Fibroblast of skin of abdomen (primary cell): ENCODE measurements at places on chromosomes 1 and 21.

GRCh38 chr1:197961449-197961848 is 44.3 kb downstream of the LHX9 start:
- no peak for DNase-seq

- no peak for DNase-seq
These were observed 156.8 kb downstream of the NTNG1 start for GRCh38 chr1:107297681-107298080.

- peak; percentile 63 for DNase-seq
These were observed 110.9 kb downstream of the TOMM20 start for GRCh38 chr1:235017719-235018118.

- peak; percentile 92 for DNase-seq
These were observed 40.7 kb downstream of the CASQ2 start for GRCh38 chr1:115727706-115728249.

DNA sequence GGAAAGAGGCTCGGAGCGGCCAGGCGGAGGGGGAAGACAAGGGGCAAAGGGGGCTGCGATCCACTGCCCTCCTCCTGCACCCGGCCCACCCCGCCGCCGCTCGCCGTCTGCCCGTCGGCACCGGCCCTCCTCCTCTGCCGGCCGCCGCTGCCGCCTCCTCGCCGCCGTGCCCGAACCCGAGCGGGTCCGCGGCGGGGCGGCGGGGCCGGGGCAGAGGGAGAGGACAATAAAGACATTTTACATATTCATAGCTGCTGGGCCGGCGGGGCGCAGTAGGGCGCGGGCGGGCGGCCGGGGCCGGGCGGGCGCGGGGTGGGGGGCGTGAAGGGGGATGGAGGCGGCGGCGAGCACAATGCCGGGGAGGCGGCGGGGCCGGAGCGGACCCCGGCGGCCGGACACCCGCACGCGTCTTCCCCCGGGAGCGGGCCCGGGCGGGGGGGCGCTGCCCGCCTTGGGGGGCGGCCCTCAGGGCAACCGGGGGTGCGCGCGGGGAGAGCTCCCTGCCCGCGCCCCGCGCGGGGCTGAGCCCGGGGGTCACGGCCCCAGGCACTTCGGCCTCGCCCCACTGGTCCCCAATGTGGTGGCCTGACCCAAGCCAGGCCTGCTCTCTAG is 546 bp downstream of the POU2F1 start:
- DNase-seq: no peak

DNA sequence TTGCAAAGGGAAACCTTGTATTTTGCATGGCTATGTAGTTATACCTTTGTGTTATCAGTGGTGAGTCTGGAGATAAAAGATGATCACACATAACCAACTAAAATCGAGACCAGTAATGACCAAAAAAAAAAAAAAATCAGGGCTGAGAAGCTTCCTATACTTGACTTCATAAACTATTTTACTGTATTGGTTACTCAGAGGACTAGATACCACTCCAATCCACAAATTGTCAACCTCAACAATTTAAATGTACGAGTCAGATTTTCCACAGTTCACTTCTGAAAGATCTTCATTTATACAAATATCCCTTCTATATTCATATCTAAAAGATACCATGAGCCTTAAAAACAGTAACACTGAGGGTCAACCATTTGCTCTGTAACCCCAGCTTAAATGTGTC is 71.7 kb downstream of the NRIP1 start:
- peak; percentile 54 for DNase-seq

DNA sequence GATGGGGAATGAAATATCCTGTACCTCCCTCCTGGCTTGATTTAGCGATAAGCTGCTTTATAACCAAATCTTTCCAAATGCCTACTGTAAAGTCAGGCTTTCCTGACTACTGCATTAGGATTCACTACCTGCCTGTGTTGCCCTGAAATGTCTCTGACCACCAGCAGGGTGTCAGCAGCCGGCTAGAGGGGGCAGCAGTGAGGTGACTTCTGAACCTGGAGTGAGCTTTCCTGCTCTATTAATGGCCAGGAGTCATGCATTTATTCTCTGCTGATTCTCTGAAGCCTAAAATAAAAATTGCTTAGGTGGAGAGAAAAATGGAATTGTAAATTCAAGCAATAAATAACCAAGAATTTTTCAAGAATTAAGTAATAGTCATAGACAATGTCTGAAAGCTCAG is 2.5 kb downstream of the BACE2 start:
- peak; percentile 27 for DNase-seq

GRCh38 chr1:156705321-156705917 is at the start of gene CRABP2:
Gene CRABP2, minus strand, starts transcription at chr1:156705583. Its CDS starts 137 bp downstream, at chr1:156705446.
- peak; percentile 71 for DNase-seq

DNA sequence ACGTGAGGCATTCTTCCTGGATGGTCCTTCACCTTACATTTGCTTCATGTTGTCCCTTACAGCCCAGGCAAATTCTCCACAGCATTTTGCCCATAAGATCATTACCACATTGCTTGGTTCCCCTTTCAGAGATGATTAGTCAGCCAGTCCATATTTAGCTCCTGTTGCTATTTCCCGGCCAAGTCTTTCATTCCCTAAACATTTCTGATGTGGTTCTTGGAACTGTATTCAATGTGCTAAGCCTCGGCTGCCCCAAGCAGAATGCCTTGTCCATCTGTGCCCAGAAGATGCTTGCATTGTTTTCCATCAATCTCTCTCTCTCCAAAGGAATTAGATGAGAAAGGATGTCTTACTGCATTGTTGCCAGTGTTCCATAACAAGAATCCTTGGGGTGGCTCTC is 420.9 kb upstream of the CAMK1G start:
- no peak for DNase-seq

DNA sequence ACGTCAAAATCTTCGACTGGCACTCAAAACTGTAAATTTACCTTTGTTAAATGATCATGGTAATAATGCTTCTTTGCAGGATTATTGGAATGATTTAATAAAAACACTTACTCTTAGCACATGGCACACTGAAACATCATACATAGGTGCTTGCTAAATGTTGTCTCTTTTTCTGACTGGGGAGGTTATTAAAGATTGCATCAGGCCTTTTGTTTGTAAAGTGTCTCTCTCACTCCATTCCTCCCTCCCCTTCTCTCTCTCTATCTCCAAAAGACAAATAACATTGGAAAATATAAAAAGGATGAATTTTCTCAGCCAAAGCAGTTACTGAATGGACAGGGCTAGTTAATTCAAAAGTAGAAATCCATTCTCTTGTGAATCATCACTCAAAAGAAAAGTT is 404.2 kb downstream of the DPYD start:
- no peak for DNase-seq

- DNase-seq: peak; percentile 32
These were observed 107.6 kb downstream of the PLXNA2 start for GRCh38 chr1:208136459-208137182.

DNA sequence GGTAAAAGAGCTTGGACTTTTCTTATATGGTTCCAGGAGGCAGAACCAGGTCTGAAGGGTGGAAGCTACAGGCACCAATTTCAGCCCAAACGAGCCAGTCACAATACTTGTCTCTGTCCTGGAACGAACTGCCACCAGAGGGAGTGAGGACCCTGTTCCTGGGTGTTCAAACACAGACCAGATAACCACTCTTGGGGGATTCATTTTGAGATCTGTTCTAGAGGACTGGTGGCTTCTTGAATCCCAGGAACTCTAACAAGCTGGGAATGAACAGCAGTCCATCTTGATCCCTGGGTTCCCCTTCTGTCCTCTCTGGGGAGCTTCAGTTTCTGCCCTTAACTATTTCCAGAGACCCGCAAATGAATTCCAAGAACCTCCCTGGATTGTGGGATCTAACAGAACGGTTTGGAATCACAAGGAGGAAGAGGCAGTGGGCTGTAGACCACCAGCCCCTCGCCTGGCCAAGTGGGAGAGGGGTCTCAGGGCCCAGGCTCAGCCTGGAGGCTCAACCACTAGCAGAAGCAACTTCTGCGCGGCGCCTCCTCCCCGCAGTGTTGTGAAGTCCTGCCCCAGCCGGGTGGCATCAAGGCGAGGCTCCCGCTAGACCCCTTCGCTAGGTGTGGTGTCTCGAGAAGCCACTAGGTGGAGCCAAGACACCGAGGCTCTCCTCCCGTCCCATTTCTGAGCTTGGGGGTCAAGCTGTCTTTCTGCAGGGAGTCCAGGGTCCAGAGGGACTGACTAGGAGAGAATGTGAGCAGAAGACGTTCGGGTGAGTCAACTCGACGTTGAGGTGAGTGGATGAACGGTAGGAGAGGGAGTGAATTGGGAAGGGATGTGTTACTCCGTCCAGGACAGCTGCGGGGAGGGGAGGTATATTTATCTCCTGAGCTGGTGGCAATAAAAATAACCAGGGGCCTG is 12.1 kb upstream of the NES start:
- DNase-seq: peak; percentile 82

DNA sequence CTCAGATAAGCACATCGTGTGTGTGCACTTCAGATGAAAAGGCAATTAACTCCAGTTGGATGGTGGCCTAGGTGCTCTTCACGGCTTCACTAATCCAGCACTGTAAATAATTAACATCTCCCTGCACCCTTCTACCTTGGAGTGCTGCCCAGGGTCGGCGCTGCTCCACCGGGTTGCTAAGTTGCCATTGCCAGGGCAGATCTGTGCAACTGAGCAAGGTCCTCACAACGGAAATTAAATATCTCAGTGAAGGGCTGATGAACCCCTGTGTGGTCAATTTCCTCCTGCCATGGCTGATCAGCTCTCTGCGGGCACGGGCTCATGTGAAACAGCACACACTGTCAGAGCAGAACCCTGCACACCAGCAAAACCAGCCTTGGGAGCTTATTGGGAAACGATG is 63.2 kb downstream of the SYDE2 start:
- no peak for DNase-seq

- peak; percentile 70 for DNase-seq
These were observed 52.3 kb upstream of the DUSP10 start for GRCh38 chr1:221794079-221794670.

DNA sequence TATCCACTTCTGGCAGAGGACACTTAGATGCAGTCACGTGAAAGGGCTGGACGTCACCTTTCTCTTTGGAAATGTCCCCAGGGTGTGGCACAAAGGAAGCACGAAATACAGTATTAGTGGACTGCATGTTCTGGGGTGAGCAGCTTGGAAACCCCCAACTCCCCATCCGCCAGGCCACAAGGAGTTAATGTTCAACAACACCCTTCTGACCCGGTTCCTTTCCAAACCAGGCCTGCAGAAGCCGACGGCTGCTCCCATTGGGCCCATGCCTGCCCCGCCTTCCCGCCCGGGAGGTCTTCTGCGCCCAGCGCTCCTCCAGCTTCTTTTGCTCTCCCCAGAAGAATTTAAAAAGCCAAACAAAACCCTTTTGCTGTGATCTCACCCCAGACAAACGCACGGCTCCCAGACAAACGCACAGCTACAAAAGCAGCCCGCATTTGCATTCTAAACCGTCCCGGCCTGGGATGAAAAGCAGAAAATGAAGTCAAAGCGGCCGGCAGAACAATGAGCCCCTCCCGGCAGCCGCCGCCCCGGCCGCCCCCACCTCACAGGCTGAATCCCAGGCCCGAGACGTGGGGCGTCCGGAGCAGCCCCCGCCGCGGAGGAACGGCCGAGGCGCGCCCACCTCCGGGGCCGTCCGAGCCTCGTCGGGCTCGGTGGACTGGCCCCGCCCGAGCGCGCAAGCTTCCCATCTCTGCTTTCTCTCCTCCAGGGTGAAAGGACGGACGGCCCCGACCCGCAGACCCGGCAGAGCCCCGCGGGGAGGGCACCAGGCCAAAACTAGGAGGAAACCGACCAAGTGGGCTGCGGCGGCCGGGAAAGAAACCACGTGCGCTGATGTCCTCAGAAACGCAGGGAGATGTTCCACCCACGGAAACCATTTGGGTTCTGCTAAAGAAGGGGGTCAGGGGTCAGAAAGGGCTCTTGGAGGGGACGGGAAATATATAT is 101.9 kb downstream of the PLPP3 start:
- peak; percentile 76 for DNase-seq

GRCh38 chr1:86858524-86859261 is 55.2 kb downstream of the SELENOF start:
- no peak for DNase-seq

GRCh38 chr1:22711591-22712501 is 1.2 kb downstream of the EPHB2 start:
- no peak for DNase-seq

DNA sequence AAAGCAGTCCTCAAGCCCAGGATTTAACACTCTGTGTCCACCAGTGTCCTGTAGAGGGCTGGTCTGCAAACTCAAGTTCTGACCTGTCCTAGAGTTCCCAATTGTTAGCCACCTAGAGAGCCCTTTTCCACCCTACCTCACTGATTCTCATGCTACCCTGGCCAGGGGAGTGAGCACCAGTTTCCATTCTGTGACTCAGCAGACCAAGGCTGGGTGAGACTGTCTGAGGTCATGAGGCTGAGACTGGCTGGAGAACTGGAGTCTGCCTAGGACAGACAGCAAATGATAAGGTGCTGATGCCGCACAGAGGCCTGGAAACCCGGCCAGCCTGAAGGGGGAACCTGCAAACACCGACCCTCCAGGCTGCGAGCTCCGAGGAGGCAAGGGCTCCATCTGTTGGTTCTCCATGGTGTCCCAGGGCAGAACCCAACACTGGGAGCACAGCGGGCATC is 13.7 kb downstream of the GLIS1 start:
- peak; percentile 14 for DNase-seq

DNA sequence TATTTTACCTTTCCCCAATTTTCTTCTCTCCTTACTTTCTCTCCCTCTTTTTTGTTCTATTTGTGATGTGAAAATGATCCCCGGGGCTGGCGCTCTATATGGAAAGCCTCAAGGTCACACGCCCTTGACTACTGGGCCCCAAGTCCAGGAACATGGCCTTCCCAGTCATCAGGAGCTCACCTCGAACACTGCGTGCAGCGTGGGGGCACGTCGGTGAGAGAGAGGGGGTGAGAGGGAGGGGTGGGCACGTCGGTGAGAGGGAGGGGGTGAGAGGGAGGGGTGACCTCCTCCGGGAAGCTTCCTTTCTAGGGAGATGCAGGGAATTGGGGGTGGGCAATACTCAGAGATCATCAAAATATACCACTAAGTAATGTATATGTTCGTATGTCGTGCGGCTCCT is 94.6 kb upstream of the TMPRSS2 start:
- no peak for DNase-seq

DNA sequence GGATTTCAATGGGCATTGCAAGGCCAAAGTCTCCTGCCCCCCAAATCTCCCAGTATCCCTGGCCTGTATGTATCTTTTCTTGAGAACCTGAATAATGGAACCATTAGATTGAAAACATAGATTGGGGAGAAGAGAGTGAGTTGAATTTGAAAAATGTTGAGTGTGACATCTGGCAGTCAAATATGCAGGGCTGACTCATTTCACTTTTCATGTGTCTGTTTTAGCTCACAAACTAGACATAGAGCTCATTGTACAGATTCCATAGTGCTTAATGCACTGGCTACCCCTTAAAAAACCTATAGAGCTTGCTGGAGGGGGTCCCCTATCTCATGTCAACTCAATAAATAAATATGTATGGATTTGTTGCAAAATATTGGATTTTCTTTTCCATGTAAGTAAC is 30.8 kb downstream of the DDR2 start:
- peak; percentile 84 for DNase-seq

GRCh38 chr1:227921461-227922185 is 26.1 kb downstream of the WNT9A start:
- DNase-seq: no peak

- DNase-seq: no peak
These were observed 314.9 kb downstream of the USP25 start for GRCh38 chr21:16044676-16045075.
